NCI-H345 (cell line): ENCODE measurements at places on chromosomes 7 and 10.
A peak's percentile ranks its signal among the peaks of the same experiment; 100 is the strongest.

DNA sequence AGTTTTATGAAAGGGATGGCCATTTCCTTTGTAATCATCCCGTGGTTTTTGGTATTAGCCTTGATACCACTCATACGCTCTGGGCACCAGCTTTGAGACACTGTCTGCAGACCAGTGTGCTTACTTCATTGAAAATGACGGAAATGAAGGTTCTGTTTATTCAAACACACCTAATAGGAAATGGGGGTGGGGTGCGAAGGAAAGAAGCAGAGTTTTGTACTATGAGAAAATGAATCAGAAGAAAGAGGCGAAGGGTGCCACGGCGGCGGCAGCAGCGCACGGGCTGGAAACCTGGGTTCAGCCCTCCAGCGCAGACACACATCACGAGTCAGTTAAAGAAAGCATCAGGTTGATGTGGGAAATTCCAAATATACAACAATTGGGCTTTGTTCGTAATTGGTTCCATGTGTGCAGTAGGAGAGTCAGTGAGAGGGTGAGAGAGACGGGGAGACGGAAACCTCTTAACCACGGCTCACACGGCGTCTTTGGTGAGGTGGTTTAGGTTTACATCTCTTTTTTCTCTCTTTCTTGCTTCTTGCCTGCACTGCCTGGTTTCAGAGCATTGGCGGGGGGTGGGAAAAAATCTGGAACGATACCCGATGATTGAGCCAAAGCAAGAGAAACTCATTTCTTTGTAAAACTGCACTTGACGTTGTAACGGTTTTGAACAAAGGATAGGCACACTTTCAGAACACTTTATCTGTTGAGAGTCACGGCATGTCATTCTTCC is 321.2 kb downstream of the FRMD4A start:
- DNase-seq, result no peak

DNA sequence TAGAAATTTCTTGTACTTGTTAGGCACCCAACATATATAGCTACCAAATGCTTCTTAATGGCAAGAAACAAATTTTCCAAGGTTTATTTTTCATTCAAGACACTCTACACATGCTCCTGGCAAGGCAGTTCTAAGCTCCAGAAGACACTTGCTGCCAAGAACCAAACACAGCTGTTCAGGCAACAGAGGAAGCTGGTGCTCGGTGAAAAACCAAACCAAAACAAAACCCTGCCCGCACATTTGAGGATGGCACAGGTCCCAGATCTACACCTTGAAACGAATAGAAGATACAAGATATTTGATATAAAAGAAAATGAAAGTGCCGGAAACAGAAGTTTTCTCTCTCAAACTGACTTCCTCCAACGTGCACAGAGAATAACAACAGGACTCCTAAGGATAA is 4.9 kb upstream of the DNTT start:
- DNase-seq, result peak; percentile 3

DNA sequence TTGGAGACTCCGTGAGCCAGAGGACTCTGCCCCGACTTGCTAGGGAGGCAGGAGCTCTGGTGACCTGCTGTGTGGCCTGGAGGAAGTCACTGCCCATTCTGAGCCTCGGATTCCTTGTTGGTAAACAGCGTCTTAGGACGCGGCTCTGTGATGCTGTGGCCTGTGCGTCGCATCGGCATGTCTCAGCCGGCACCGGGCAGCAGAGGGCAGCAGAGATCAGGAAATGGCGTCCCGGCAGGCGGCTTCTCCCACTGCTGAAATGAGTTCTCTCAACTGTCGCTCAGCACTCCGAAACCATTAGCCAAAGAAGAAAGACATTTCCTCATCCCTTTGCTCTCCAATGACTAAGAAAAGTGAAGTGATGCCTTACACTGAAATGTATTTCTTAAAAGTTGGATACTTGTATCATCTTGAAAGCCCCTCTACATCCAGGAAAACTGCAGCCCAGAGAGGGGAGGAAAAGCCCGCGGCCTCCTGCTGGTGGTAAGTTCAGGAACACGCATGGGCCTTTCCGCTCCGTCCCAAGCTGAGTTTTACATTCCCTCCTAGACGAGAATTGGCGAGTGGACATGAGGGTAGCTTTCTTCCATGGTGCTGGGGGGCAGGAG is 91.7 kb downstream of the WDR11 start:
- peak; percentile 51 for DNase-seq

DNA sequence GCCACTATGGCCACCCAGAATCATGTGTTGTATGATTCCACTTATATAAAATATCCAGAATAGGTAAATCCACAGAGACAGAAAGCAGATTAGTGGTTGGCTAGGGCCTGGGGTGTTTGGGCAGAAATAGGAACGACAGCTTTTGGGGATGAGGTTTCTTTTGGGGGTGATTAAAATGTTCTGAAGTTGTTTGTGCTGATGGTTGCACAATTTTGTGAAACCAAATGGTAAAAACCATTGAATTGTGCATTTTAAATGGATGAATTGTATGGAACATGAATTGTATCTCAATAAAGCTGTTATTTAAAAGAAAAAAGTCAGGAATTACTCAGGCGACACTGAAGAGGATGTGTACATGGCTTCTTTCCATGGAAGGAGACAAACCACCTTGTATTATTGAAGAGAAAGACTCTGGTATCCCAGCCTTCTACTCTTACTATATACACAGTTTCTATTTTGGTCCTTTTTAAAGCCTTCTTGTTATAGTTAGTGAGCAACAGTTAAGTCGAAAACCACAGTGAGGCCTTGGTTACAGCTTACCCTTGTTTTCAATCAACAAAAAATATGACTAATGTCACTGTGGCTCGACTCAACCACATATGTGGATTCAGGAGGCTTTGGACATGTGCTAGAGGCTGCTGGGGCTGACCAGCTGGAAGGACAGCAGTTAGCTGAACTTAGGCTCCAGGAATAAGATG is 57.1 kb upstream of the KMT2E start:
- no peak for DNase-seq

- no peak for DNase-seq
Observed at GRCh38 chr10:11532306-11532705, 79.1 kb downstream of the USP6NL start.

- DNase-seq, result no peak
Observed at GRCh38 chr7:30561389-30561788, 33.3 kb upstream of the GARS1 start.

- no peak for DNase-seq
Observed at GRCh38 chr7:67637023-67637358, 640.4 kb downstream of the TYW1 start.

- DNase-seq, result no peak
Observed at GRCh38 chr7:11458736-11459483, 373.1 kb downstream of the THSD7A start.

GRCh38 chr7:149495785-149496641 is 1.6 kb downstream of the ZNF746 start:
- peak; percentile 59 for DNase-seq

DNA sequence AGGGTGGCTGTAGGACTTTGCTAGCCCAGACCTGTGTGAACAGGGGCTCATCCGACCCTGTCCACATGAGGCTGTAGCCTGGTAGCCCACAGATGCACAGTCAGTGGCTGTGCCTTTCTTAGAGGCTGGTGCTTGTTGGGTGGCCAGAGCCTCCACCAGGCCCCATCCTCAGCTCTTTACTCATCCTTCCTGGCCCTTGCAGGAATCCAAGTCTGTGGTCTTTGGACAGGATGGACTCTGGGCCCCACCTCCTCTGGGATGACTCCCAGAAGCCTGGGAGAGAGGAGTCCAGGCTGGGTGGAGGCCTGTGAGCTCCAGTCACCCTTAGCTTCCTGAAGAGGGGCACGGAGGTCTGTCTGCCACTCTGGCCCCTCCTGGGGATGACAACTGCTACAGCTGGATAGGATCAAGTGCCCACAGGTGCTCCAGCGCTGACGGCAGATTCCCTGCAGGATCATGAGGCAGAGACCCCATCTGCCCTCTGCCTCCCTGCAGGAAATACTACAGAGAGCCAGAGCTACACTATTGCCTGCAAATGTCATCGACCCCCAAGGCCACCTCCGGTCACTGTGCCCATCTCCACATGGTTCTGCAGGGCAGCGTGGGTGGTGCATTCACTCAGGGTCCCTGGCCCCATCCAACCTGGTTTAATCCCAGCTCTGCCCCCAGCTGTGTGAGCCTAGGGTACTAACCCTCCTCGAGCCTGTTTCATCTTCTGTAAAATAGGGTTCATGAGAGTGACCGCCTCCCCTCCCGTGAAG is 114.5 kb downstream of the PTPN20 start:
- no peak for DNase-seq

DNA sequence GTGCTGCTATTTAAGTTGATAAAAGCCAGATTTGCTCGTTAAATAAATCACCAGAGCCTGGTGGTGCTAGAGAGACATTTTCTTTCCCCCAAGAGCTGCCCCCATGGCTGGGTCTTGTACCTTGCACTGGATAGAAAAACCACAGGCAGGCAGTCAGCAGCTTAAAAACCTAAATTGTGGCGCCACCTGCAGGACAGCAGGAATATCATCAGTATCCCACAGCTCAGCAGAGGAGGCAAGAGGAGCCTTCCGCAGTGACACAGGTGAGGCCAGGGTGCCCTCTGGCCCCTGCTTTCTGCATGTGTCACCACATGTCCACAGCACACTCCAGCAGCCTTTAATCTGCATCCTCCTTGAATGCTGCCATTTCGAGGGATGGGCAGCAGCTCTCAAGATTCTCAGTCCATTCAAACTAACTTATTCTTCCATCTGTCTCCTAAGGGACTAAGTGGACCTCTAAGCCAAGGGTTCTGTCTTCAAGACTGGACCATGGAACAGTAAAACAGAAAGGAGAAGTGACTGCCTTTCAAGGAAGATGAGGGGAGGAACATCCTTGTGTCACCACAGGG is 4.5 kb upstream of the PLXNA4 start:
- peak; percentile 79 for DNase-seq

- DNase-seq, result peak; percentile 38
Observed at GRCh38 chr7:31082017-31082416, 29.9 kb downstream of the ADCYAP1R1 start.

DNA sequence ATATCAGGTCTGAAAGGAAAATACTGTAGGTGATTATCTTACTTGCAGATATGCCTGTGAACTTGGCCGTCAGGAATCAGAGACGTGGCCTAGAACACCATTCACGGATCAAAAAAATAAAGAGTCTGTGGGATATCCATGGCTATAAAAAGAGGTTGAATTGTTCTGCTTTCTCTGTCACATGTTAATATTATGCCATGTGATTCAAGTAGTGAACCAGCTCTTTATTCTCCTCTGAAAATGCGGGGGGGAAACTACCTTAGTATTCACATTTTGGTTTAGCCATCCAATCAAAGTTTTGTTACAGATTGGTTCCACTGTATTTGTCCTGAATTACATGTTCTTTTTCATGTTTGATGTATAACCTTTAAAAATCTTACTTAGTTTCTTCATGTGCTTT is 120.5 kb downstream of the CCNY start:
- no peak for DNase-seq

DNA sequence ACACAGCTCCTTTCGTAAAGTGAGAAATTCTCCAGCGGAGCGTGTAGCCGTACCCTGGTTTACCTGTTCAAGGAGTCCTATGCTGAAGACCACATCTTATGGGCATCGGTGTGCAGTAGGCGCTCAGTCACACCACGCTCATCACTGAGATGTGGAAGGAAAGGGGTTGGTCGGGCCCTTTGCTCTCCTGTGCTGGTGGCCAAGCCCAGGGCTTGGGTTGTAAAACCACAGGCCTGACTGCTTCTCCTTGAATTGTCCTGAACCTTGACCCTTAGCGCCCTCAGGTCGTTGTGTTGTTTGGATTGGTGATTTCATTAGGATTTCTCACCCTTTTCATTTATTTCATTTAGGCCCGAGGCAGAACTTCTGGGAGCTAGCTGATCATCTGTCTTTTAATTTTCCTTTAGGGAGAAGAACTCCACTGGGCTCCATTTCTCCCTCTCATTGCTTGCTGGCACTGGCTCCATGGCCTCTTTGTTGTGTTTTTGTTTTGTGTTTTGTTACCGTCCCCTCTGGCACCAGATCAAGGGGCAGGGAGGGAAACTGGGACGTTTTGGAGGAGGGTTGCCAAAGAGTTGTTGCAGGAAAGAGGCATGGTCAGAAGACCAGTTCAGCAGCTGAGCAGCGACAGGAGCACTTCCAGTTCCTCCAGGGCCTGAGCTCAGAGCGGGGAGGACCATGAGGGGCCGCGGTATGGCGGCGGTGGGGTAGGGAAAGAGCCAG is 511.4 kb upstream of the GALNT17 start:
- no peak for DNase-seq
